H7 (cell line): ENCODE measurements at places on chromosomes 11 and 22. TPM values are rescaled to one million over a fixed set of nuclear protein-coding genes. Genes with fewer than 3 reads are reported as not detected.

Gene MFRP
- not detected in 2 replicates for total RNA-seq

Gene RDX
- total RNA-seq = 64.6 and 72.1 TPM in 2 replicates

Gene TCN1
- not detected in 2 replicates for total RNA-seq

- no peak for DNase-seq
These were observed 7.9 kb downstream of the PPIL2 start for GRCh38 chr22:21673534-21674321.

GRCh38 chr22:45512363-45512762 is 9.7 kb downstream of the FBLN1 start:
- DNase-seq = peak; percentile 53

DNA sequence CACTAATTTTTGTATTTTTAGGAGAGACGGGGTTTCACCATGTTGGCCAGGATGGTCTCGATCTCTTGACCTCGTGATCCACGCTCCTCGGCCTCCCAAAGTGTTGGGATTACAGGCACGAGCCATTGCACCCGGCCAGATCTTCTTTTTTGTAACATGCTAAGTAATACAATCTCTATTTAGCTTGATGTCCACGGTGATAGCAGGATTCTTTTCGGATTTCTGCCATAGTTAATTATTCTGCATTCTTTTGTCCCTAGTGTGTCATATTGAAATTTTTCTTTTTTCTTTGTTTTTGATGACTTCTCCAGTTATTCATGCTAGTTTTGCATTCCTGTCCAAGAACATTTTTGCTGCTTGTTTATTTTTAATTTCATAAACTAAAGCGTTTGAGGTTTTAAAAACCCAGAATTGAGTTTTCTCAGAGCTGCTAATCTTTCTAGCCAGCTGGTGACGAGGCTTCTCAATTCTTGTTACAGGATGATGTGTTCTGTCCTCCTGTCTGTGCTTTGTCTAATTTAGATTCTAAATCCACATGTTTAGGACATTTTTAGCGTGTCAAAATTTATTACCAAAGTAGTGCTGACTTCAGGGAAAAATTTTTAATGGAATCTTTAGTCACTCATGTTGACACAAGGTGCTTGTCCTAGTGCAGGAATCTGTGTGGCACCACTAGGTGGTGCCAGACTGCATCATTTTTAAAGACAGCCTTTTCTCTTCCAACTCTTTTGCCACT is 21.8 kb downstream of the NF2 start:
- no peak for DNase-seq
